Gastroesophageal sphincter (tissue), 4 donors: ENCODE measurements at places on chromosomes 2 and 18.
A peak's percentile ranks its signal among the peaks of the same experiment; 100 is the strongest.

DNA sequence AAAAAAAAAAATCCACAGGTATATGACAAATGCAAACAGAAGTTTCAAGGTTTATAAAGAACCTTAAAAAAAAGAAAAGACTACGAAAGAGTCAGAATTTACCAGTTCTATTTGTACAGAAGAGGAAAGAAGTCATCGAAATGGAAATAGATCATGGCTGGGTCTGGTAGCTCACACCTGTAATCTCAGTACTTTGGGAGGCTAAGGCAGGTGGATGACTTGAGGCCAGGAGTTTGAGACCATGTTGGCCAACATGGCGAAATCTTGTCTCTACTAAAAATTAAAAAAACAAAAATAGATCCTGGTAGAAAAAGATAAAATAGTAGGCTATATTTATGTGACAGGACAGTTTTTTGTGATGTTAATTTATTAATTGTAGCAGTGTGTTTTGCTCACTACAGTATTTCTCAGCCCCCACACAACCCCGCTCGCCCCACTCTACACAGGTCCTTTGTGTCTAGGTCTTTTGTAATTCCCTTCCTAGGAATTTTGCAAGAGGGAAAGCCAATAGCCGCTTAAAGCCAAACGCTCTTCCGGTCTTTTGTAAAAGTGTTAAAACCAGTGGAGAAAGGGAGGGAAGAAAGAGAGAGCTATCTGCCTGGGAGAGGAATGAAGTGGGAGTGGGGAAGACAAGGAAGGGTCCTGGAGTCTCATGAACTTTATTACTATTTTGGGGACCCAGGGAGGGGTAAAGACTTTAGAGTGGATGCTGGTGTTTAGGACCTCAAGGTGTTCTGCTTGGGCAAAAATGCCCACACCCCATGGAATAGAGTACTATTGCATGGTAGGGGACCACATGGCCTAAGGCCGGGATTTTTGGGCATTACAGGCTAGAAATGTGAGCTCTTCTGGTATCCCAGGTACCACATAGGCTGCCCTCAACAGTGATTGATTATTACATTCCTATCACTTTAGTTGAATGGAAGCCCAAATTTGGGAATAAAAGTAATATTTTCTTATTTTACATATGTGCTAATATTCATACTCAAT lies 59.4 kb upstream of the XPO1 start:
- no peaks in the 10 kb centered on the region for H3K27me3 ChIP-seq
- no peak overlapping the region for H3K4me3 ChIP-seq
- H3K27ac ChIP-seq, result no peak overlapping the region

DNA sequence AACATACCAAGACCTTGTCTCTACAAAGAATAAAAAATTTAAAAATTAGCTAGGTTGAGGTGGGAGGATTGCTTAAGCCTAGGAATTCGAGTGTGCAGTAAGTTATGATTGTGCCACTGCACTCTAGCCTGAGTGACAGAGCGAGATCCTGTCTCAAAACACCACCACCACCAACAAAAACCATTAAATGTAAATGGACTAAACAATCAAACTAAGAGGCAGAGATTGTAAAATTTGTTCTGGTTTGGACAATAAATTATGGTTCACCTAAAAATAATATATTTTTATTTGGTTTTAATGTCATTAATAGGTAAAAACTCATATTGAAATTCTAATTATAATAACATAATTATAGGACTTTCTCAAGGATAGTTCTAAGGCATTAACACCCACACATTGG lies 9.9 kb upstream of the ATIC start:
- ATAC-seq, result no peak
- H3K36me3 ChIP-seq, result no peaks in the 10 kb centered on the region
- no peaks in the 10 kb centered on the region for H3K4me1 ChIP-seq
- H3K4me3 ChIP-seq, result no peak overlapping the region
- no peaks in the 10 kb centered on the region for H3K27me3 ChIP-seq

GRCh38 chr2:25596516-25597244 lies 76.7 kb downstream of the DTNB start:
- no peak overlapping the region for H3K4me3 ChIP-seq
- H3K36me3 ChIP-seq, result no peaks in the 10 kb centered on the region
- H3K27me3 ChIP-seq, result no peaks in the 10 kb centered on the region
- ATAC-seq, result no peak

DNA sequence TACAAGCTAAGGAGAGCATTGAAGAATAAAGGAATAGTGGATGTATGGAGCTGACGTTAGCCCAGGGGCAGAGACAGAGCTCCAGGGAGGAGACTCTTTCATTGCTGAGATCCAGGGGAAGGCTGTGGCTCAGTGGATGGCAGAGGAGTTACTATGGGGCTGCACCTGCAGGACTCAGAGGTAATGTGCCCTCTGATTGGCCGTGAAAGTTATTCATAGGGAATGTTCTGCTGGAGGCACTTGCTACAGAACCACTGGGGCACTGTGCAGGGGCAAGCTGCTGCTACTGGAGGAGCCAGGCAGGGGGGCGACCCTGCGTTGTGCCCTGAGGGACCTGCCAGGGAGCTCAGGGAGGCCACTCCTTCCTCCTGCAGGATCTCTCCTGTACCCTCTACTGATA lies 199.2 kb downstream of the PTPRM start:
- H3K4me1 ChIP-seq, result peaks cover 25% of the 10 kb centered on the region
- no peak for ATAC-seq
- H3K27ac ChIP-seq, result no peak overlapping the region
- no peak overlapping the region for H3K4me3 ChIP-seq

DNA sequence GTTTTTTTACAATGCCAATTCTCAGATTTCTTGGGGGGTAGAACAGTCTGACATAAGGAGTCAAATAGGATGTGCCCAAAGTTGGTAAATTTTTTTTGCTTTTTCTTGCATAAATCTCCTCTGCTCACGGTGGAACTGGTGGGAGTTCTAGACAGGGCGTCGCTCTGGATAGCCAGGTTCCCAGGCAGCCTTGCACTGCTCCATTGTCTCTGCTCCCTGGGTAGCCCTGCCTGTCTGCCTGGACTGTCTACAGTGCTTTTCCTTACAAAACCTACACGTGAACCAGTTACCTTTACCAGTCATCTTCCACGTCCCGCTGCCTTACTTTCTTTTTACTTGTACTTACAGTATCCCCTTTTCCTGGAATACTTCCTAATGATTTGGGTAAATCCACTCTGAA lies 117.1 kb downstream of the ZNF407 start:
- no peak overlapping the region for H3K27ac ChIP-seq
- no peaks in the 10 kb centered on the region for H3K4me1 ChIP-seq
- no peaks in the 10 kb centered on the region for H3K27me3 ChIP-seq
- no peak overlapping the region for H3K4me3 ChIP-seq

DNA sequence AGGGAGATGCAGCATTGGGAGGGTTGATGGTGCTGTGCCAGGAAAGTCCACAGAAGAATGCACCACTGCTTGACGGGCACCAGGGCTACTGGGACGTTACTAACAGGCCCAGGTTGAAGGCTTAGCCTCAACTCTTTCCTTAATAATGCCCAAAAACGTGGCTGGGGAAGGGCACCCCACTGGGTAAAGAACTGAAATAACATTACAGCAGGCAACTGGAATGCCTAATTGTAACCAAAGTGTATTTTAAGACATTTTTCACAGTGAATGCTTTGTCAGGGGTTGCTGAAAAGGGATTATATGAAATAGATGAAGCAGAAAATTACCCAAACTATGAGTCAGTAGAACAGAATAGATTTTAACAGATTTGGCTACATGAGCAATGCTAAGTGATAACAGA lies 191.3 kb downstream of the CMPK2 start:
- H3K4me3 ChIP-seq, result no peak overlapping the region
- no peaks in the 10 kb centered on the region for H3K36me3 ChIP-seq
- H3K27me3 ChIP-seq, result no peaks in the 10 kb centered on the region
- ATAC-seq, result no peak
- no peaks in the 10 kb centered on the region for H3K4me1 ChIP-seq
- H3K27ac ChIP-seq, result no peak overlapping the region

DNA sequence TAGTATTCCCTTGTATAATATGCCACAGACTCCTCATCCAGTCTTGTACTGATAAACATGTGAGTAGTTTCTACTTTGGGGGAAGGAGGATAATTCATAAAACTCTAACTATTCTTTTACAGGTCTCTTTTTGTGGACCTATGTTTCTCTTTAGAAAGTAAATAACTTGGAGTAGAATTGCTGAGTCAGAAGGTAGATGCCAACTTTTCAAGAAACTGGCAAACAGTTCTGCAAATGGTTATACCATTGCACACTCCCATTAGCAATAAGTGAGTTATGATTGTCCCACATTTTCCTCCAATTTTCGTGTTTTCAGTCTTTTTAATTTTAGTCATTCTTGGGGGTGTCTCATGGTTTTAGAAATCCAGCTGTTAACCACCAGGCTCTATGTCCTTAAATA lies 477.2 kb upstream of the LRRTM4 start:
- no peak for ATAC-seq
- H3K4me1 ChIP-seq, result no peaks in the 10 kb centered on the region
- H3K4me3 ChIP-seq, result no peak overlapping the region
- no peak overlapping the region for H3K27ac ChIP-seq
- no peaks in the 10 kb centered on the region for H3K36me3 ChIP-seq

GRCh38 chr18:65235966-65236624 lies 514.7 kb upstream of the CDH7 start:
- H3K4me3 ChIP-seq, result no peak overlapping the region
- H3K27ac ChIP-seq, result no peak overlapping the region
- no peaks in the 10 kb centered on the region for H3K4me1 ChIP-seq
- H3K27me3 ChIP-seq, result no peaks in the 10 kb centered on the region
- ATAC-seq, result no peak
- no peaks in the 10 kb centered on the region for H3K36me3 ChIP-seq

GRCh38 chr18:49015886-49016647 lies 65.3 kb upstream of the SMAD7 start:
- H3K4me1 ChIP-seq, result no peaks in the 10 kb centered on the region
- ATAC-seq, result no peak
- H3K27ac ChIP-seq, result no peak overlapping the region
- no peaks in the 10 kb centered on the region for H3K27me3 ChIP-seq
- H3K4me3 ChIP-seq, result no peak overlapping the region
- no peaks in the 10 kb centered on the region for H3K36me3 ChIP-seq

- no peak for ATAC-seq
- no peak overlapping the region for H3K4me3 ChIP-seq
- no peaks in the 10 kb centered on the region for H3K27me3 ChIP-seq
Measured at GRCh38 chr2:12430407-12431133, 286.2 kb upstream of the TRIB2 start.

GRCh38 chr2:44912660-44913059 lies 28.8 kb upstream of the SIX3 start:
- H3K4me3 ChIP-seq, result no peak overlapping the region
- H3K27ac ChIP-seq, result no peak overlapping the region
- H3K36me3 ChIP-seq, result no peaks in the 10 kb centered on the region
- H3K4me1 ChIP-seq, result no peaks in the 10 kb centered on the region

DNA sequence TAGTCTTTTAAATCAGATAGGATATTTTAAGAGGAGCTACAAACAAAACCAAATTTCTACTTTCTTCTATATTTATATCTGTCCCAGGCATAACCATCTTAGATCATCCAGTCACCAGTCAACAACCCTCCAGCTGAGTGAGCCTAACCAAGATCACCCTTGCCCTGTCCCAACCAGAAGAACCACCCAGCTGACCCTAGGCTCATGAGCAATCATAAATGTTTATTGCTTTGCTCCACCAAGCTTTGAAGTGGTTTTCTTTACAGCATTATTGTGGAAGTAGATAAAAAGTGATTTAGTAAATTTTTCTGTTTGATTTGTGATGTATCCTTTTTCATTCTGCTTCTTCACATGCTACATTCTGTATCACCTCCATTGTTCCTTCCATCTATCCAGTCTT lies 167.2 kb upstream of the PIEZO2 start:
- no peaks in the 10 kb centered on the region for H3K4me1 ChIP-seq
- H3K4me3 ChIP-seq, result no peak overlapping the region
- ATAC-seq, result no peak
- no peaks in the 10 kb centered on the region for H3K27me3 ChIP-seq
- H3K36me3 ChIP-seq, result no peaks in the 10 kb centered on the region
- H3K27ac ChIP-seq, result no peak overlapping the region

DNA sequence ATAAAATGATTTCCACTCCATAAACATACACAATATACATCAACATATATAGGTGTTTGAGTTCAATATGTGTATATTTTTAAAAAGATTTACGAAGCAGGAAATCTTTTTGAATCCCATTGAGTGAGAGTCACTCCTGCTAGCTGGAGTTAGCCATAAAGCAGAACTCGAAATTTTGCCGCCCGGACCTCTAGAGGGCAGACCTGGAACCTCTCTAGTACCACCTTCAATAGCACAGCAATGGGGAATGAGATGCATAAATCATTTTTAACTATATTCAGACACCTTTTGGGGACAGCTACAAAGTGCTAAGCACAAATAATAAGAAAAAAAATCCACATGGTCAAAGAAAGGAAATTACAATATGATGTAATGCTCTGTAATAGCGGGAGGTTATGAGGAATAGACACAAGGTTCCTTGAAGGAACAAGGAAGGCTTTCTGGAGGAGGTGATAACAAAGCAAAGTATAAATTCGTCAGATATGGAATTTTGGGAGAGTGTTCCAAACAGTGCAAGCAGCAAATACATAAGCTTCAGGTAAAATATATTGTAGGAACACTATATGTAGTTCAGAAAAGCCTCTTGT lies 533.4 kb downstream of the ERBB4 start:
- no peaks in the 10 kb centered on the region for H3K36me3 ChIP-seq
- no peak overlapping the region for H3K4me3 ChIP-seq
- no peak overlapping the region for H3K27ac ChIP-seq
- H3K27me3 ChIP-seq, result no peaks in the 10 kb centered on the region
- ATAC-seq, result no peak
- no peaks in the 10 kb centered on the region for H3K4me1 ChIP-seq

DNA sequence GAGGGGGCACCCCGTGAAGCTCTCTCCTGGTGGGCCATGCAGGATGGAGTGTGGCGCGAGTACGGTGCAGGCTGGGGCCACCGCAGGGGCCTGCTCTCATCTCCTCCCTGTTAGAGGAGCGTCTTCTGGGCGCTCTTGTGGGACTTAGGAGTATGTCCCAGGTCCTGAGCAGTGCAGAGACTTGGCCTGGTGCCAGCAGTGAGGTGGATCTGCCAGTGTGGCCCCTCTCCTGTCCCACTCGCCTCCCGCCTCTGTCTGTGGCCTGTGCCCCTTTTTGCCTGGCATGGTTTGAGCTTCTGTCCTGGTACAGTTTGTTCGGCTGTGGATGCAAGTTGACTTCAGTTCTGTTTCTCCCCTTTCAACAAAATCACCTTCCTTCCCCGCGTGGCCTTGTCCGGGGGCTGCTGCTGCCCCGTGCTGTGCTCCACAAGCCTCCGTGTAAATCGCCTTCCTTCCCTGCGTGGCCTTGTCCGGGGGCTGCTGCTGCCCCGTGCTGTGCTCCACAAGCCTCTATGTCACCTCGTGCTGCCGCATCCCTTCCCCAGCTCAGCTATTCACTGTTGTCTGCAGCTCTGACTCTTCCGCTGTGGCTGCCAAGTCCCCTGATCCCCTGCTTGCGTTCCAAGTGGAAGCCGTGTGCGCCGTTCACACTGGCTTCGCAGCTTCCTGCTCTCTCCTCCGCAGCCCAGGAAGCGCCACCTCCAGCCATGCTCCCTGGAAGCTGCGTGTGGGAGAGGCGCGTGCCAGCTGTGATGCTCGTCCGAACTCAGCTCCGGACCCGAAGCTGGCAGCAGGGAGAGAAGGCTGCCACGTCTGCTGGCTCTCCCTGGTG lies 13.7 kb downstream of the LDLRAD4 start:
- H3K27ac ChIP-seq, result peak overlapping the region; percentile 16
- no peaks in the 10 kb centered on the region for H3K36me3 ChIP-seq
- ATAC-seq, result peak; percentile 52
- H3K4me3 ChIP-seq, result peak overlapping the region; percentile 19
- H3K27me3 ChIP-seq, result no peaks in the 10 kb centered on the region

- H3K4me1 ChIP-seq, result peaks cover 39% of the 10 kb centered on the region
- no peaks in the 10 kb centered on the region for H3K36me3 ChIP-seq
- peaks cover 6% of the 10 kb centered on the region for H3K27me3 ChIP-seq
- H3K27ac ChIP-seq, result peak overlapping the region; percentile 82
Measured at GRCh38 chr2:74835831-74836674, 2.1 kb downstream of the HK2 start.

- H3K27ac ChIP-seq, result no peak overlapping the region
- ATAC-seq, result no peak
- H3K4me1 ChIP-seq, result no peaks in the 10 kb centered on the region
- no peaks in the 10 kb centered on the region for H3K27me3 ChIP-seq
Measured at GRCh38 chr2:59282374-59283057, 1041.4 kb upstream of the FANCL start.
